ENCODE measurements at places on chromosomes 16 and 17.

- DNase-seq: no peak
These were observed 70.3 kb upstream of the NOL11 start for GRCh38 chr17:67647482-67647881.

DNA sequence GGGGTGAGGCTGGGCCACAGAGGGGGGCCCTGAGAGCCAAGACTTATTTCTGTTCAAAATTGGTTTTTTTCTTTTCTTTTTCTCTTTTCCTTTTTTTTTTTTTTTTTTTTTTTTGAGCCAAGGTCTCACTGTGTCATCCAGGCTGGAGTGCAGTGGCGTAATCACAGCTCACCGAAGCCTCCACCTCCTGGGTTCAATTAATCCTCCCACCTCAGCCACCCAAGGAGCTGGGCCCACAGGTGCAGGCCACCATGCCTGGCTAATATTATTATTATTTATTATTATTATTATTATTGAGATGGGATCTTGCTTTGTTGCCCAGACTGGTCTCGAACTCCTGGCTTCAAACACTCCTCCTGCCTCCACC, 17.5 kb upstream of the CACNA1H start:
- DNase-seq: no peak

GRCh38 chr17:57774872-57775271, 29.8 kb upstream of the CCDC182 start:
- no peak for DNase-seq

GRCh38 chr17:34771891-34772290, 189.4 kb downstream of the CCT6B start:
- no peak for DNase-seq

DNA sequence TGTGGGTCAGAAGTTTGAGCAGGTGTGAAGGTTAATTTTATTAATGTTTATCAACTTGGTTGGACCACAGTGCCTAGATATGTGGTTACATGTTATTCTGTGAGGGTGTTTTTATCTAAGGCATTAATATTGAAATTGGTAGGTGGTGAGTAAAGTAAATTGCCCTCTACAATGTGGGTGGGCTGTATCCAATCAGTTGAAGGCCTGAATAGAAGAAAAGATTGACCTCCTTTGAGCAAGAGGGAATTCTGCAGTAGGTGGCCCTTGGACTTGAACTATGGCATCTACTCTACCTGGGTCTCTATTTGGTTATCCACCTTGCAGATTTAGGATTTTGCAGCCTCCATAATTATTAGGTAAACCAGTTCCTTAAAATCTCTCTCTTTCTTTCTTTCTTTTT, 356.8 kb upstream of the EEF2KMT start:
- DNase-seq: no peak

DNA sequence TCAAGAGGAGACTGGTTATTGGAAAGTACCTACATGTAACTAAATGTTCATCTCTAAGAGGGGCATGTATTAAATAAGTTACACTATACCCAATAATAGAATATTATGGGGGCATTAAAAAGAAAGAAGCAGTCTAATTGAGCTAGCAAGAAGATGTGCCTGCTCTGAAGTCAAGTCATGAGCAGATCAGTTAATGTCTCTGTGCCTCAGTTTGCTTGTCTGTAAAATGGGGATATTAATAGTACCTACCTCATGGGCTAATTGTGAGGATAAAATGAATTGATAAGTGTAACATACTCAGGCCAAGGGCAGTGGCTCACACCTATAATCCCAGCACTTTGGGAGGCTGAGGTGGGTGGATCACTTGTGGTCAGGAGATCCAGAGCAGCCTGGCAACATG, 3.0 kb downstream of the CNGB1 start:
- no peak for DNase-seq

DNA sequence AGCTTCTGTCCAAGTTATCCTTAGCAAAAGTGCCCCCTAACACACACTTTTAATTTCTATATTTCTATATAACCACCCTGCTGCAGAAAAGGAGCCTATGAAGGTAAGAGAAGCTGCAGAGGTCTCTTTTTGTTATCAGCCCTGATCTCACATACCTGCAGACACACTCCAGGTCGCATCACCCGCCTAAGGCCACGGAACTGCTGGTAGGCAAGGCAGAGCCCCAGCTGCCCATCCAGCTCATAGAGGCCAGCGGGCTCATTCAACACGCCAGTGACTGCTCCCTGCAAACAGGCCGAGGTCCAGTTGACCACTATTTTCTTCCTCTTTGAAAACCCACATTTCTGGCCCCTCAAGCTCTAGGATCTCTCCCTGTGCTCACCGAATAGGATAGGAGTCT, 12.2 kb downstream of the CTC1 start:
- no peak for DNase-seq

- no peak for DNase-seq
These were observed at the start of gene EPX for GRCh38 chr17:58192612-58193011. EPX (plus strand) TSS chr17:58192726; CDS start chr17:58192847, 121 bp downstream.

GRCh38 chr16:54176376-54176901, 110.1 kb downstream of the IRX3 start:
- DNase-seq: no peak

- DNase-seq: no peak
These were observed 303.3 kb downstream of the CEP112 start for GRCh38 chr17:65888649-65889048.

DNA sequence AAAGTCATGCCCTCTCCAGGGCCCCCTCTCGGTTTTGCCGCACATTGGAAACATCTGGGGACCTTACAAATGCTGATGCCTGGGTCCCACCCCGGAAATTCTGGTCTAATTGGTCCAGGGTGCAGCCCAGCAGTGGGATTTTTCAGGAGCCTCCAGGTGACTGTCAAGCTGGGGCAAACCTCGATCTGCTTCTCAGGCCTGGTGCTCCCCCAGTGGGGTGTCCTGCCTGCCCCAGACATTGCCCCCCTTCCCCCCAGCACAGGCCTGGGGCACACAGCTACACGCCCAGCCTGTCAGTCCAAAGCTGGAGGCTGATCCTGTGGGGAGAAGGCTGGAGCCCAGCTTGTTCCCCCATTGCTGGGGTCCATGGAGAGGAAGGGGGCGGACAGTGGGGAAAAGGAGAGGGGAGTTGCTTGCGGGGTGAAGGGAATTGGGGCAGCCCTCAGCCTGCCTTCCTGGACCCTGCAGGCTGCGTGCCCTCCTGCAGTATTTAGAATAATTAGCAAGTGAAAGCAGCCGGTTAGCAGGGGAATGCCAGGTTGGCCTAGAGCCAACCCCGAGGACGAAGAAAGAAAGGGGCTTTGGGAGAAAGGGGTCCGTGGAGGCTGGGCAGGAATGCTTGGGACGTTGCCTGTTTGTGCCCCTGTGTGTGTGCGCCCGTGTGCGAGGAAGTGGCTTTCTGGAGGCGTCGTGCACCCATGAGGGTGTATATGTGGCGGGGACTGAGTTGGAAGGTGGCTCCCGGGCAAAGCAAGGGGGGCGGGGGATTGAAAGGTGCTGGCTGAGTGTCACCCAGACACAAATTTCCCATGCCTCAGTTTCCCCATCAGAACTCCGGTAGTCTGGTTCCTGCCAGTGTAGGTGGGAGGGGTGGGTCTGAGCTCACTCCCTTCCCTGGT, 5.9 kb downstream of the FOXJ1 start:
- no peak for DNase-seq

- no peak for DNase-seq
These were observed 2.3 kb upstream of the ITGAE start for GRCh38 chr17:3803308-3803640.

GRCh38 chr17:34275881-34276280, 5.9 kb downstream of the CCL7 start:
- DNase-seq: no peak

- DNase-seq: no peak
These were observed 539 bp upstream of the CKLF start for GRCh38 chr16:66551788-66552285.

DNA sequence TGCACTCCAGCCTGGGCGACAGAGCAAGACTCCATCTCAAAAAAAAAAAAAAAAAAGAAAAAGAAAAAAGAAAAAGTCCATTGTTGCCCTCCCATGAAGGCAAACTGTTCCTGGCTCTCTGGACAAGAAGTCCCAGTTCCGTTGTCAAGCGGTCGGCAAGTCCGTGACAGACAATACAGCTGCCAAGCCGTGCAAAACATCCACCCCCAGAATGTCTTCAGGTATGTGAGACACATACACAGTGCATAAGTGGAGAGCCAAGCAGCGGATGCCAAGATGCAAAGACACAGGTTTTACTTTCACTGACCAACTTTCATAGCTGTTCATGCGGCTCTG, 33.6 kb upstream of the APPBP2 start:
- no peak for DNase-seq

DNA sequence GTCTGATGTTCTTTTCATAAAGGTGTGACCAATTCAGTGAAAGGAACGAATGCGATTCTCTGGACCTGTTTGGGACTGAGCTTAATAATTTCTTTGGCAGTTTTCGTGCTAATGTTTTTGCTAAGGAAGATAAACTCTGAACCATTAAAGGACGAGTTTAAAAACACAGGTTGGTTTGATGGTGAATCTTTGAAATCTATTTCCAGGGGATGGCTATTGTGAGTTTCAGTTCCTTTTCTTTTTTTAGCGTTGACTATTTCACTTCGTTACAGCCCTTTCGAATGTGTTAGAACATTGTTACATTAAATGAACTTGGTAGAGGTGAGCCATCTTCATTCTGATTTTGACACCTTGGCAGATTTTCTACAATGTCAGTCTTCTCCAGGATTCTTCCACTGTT, 1.2 kb downstream of the TNFRSF17 start:
- no peak for DNase-seq

DNA sequence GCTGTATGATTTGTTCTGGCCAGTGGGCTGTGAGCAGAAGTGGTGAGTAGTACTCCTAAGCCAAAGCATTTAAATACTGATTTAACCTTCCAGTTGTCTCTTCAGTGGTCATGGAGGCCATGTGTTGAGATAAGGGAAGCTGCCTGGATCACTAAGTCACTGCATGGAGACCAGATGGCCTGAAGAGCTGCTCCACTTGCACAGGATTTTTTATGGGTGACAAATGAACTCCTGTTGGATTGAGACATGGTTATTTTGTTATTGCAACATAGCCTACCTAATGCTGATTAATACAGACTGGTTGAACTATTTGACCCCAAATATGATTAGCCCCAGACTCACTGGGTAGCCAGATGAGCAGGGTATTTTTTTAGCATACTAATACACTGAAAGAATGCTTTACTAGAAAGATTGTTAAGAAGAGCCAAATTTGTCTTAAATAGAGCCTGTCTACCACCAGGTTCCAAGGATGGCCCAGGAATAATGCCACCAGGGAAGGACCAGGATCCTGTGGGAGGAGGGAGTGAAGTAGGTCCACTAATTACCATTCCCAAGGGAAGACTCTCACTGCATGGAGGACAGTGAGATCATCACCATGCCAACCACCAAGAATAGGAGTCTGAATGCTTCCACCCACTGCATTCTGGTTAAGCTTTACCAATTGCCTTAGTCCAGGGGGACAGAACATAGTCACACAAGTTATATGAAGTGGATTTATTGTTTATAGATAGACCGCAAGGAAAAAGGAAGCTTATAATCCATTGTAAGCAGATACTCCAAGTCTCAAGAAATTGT, 187.4 kb upstream of the IRX6 start:
- no peak for DNase-seq

DNA sequence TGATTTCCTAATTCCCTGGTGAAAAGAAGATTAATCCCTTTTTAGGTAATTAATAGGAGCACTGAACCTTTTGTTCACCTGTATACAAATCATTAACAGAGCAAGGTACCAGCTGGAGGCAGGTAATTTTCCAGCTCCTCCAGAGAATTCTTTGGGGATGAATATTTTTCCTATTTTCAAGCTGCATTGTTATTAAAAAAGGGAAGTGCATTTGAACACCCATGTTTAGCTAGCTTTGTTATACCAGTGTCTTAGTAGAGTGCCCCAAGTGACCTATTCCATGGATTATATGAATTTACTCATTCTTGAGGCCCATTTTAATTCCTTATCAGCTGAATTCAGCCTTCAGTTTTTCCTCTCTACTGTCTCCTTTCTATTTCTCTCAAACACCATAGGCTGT, 73.2 kb upstream of the GOT2 start:
- no peak for DNase-seq

- no peak for DNase-seq
These were observed 5.0 kb upstream of the HSD17B1 start for GRCh38 chr17:42547698-42548069.
